ENCODE measurements at places on chromosomes 6 and 20.

- DNase-seq, result no peak
Observed at GRCh38 chr6:148869585-148869984, 122.8 kb downstream of the UST start.

DNA sequence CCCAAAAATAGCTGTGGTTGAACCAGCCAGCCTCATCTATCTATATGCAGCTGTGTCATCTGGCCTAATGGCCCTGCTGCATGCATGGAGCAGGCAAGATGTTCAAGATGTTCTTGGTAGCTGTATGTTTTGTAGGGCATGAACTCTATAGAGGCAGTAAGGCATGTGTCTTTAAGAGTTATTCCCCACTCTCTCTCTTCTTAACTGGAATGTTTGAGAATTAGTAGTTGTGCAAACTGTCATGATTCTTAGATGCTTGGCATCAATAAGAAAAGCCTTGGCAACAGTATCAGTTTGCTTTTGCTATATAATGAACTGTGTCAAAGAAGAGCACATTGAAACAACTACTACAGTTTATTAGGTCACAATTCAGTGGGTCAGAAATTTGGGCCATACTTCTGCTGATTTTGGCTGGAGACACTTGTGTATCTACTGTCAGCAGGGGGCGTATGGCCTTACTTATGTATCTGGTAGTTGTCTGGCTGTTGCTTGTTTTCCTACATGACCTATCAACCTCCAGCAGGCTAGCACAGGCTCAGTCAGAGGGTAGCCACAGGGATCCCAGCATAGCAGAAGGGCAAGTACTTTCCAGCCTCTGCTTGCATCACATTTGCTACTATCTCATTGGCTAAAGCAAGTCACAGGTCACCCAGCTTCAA, 56.1 kb upstream of the LAMP5 start:
- DNase-seq, result no peak

DNA sequence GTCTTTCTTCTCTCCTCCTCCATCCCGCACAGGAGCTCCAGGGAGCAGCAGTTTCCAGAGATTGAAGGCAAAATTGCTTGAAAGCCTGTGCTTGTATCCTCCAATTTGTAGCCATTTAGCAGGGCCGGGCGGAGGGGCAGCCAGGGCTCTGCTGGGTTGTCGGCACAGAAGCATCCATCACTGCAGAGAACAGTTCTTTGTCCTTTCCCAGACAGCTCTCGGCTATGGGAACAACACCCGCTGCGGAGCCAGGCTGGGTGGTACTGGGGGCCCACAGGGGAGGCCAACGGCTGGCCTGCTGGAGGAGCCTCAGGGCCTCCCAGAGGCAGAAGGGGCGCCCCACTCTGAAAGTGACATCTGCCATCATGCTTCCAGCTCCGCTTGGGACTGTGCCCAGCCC, 7.8 kb downstream of the HRH3 start:
- no peak for DNase-seq

- DNase-seq, result no peak
Observed at GRCh38 chr6:134925800-134926199, 24.1 kb downstream of the ALDH8A1 start.

GRCh38 chr6:10886691-10887502, at the start of gene SYCP2L:
Gene SYCP2L (plus strand): TSS chr6:10887052. CDS start chr6:10887127, 75 bp downstream.
- DNase-seq, result no peak

GRCh38 chr20:6942266-6942665, 174.8 kb downstream of the BMP2 start:
- DNase-seq, result no peak

DNA sequence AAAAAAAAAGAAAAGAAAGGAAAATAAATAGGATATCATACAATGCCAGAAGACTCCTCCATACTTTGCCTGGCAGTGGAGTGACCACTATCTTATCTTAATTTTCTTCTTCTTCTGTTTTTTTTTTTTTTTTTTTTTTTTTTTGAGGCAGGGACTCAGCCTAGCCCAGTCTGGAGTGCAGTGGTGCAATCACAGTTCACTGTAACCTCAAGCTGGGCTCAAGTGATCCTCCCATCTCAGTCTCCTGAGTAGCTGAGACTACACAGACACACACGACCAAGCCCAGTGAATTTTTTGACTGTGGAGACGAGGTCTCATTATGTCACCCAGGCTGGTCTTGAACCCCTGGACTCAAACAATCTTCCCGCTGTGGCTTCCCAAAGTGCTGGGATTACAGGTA, 17.1 kb upstream of the MMP9 start:
- no peak for DNase-seq

- no peak for DNase-seq
Observed at GRCh38 chr20:32191422-32191821, 16.1 kb downstream of the PLAGL2 start.

- no peak for DNase-seq
Observed at GRCh38 chr6:122853259-122853995, 64.4 kb downstream of the SMPDL3A start.

DNA sequence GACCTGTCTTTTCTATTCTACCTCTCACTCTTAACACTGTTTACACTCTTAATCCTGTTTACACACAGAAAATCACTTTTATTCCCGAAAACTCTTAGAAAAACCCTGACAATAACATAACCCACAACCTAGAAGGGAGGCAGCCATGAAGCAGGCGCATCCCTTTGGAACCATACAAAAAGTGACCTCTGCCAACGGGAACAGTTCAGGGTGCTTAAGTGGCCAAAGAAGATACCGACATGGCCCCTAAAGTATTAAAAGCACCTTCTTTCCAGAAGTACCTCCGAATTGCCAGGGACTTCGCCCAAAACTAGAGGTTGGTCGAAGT, 490 bp downstream of the MMUT start:
- no peak for DNase-seq

DNA sequence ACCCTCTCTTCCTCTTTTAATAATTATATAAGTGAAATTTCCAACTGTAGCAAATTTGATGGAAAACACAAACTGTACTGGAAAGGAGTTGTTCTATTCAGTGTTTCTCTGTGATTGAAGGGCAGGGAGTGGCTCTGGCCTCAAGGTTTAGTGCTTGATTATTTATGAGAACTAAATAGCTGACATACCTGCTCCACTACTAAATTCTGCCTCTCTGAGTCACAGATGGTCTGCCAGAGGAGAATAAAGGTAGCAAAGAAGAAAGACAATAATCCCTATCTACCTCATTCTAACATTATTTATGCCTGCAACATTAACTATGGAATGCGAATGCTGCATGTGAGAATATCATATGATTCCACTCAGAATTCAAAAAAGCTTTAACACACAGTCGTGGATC, 9.3 kb downstream of the BMP5 start:
- no peak for DNase-seq

GRCh38 chr6:1869308-1869707, 259.6 kb downstream of the FOXC1 start:
- DNase-seq, result no peak

- no peak for DNase-seq
Observed at GRCh38 chr20:25389858-25390537, 637 bp downstream of the ABHD12 start.

GRCh38 chr20:24149881-24150307, 161.3 kb upstream of the GGTLC1 start:
- DNase-seq, result no peak

DNA sequence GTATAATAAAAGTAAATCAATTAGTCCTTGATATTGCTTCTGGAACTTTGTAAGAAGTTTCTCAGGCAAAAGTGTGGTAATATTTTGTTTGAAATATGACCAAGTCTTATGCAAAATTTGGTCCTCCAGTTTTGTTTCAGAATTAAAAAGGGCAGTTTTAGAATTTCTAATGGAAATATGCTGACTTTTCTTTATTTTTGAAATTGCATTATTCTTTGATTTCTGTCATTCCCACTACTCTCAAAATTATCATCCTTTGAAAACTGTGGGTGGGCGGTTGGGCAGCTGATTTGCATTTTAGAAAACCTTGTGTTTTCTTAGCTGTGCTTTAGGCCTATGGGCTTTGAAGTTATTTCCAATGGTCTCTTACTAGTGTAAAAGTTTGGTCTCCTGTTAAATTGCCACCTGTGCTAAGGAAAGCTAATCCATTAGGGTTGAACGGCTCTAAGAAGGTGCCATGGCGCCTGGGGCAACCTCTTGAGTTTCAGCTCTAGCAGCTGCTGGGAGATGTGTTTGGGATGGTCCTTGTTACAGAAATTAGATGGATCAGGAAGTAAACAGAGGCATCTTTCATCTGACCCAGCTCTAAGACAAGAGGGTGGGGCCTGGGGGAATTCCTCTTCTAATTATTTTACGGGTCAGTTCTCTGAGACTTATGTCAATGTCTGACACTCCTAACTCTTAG, 880.8 kb upstream of the SLC35B3 start:
- no peak for DNase-seq

DNA sequence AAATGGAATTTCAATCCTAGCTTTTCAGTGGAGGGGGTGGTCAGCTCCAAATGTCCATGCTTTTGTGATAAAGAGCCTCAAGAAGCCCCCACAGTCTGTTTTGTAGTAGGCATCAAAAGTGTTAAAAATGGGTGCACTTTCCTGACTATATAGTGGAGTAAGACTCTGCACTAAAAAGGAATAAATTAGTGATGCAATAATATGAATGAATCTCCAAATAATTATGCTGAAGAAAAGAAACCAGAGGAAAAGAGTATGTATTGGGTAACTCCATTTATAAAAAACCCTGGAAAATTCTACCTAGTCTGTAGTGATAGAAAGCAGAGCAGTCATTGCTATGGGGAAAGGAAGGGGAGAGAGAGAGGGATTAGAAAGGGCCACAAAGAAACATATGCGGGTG, 310.4 kb upstream of the SUPT3H start:
- DNase-seq, result no peak

- DNase-seq, result no peak
Observed at GRCh38 chr6:168404560-168404959, 36.4 kb upstream of the SMOC2 start.

GRCh38 chr6:160084198-160084776, 37.3 kb upstream of the SLC22A1 start:
- DNase-seq, result no peak

DNA sequence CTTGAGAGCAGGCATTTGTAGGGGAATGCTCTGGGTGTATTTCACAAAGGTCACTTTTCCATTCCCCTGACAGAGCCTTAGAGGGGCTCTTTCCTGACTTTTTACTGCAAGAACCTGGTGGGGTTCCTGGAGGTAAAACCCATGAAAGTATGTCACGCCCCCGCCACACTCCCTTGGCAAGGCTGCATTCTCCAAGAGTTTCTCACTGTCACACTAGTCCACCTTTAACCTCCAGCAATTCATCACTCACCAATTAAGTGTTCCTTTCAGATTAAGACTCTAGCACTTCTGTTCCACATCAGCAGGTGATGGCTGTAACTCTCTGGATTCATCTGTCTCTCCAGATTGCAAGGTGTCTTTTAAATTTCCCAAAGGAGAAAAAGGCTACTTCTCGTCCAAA, 32.7 kb upstream of the NKX2-4 start:
- no peak for DNase-seq

DNA sequence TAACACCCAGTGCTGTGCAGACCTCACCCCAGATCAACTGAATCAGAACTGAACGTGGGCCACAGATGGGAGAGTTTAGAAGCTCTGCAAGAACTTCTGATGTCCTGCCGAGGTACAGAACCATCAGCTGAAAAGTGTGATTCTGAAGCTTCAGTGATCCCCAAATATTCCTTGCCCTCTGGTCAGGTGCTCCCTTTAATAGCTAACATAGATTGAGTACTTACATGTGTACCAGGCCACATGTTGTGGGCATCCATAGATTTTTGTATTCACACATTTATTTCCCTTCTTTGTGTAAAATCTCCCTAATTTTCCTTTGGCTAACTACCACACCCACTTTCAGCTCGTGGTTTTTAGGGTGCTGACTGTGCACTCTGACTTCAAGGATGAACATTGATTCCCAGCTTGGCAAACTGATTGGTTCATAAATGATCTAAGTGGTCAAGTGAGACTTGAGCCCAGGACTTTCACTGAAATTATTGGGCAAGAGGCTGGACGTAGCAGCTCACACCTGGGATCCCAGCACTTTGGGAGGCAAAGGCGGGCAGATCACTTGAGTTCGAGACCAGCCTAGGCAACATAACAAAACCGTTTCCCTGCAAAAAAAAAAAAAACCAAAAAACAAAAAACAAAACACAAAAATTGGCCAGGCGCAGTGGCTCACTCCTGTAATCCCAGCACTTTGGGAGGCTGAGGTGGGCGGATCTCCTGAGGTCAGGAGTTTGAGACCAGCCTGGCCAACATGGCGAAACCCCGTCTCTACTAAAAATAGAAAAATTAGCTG, 162.2 kb downstream of the BCAS1 start:
- DNase-seq, result no peak

- no peak for DNase-seq
Observed at GRCh38 chr6:16181439-16182297, 52.8 kb downstream of the MYLIP start.

- no peak for DNase-seq
Observed at GRCh38 chr6:159971341-159972178, 2.7 kb downstream of the IGF2R start.

- DNase-seq, result no peak
Observed at GRCh38 chr6:169230946-169231789, 22.5 kb downstream of the THBS2 start.

GRCh38 chr6:170243791-170244291, 47.0 kb downstream of the DLL1 start:
- DNase-seq, result no peak

- no peak for DNase-seq
Observed at GRCh38 chr6:108618623-108619152, 58.0 kb downstream of the FOXO3 start.

DNA sequence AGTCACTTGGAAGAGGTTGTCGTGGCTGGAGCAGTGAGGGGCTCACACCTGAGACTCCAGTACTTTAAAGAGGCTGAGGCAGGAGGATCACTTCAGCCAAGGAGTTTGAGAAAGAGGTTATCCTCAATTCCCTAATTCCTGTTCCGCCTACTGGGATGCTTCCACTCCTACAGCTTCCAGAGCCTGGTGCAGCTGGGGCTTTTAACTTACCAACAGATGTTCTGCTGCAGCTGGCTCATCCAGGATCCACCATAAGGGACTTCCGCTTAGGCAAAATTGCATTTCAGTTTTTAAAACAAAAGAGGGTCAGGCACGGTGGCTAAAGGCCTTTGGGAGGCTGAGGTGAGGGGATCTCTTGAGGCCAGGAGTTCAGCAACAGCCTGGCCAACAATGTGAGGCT, 59.1 kb upstream of the CDYL start:
- DNase-seq, result no peak

GRCh38 chr6:170290296-170291128, at the start of gene DLL1:
Gene DLL1 (minus strand): TSS chr6:170291078. CDS start chr6:170290139, 939 bp downstream.
- DNase-seq, result no peak

DNA sequence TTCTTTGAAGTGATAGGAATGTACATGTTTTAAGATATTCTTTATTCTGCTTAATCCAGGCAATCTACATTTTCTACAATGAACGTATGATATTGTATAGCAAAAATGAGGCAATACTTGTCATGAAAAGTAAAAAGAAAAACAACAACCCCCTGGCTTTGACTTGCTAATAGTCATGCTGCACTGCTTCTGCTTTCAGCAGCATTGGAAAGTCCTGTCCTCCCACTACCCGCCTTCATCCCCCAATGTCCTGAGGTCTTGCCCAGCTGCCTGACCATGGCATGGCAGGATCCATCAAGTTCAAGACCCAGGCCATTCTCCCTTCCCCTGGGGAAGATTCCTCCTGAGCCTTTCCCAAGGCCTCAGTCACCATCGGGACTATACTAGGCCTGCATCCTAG, 156.5 kb downstream of the SH3BGRL2 start:
- DNase-seq, result no peak

- DNase-seq, result no peak
Observed at GRCh38 chr6:44481056-44481455, 93.5 kb downstream of the CDC5L start.

GRCh38 chr6:56677559-56677958, 34.9 kb upstream of the DST start:
- DNase-seq, result no peak

Data from NCI-H2107 (cell line).